Brain pericyte (primary cell): ENCODE measurements at places on chromosomes 5 and 9.

DNA sequence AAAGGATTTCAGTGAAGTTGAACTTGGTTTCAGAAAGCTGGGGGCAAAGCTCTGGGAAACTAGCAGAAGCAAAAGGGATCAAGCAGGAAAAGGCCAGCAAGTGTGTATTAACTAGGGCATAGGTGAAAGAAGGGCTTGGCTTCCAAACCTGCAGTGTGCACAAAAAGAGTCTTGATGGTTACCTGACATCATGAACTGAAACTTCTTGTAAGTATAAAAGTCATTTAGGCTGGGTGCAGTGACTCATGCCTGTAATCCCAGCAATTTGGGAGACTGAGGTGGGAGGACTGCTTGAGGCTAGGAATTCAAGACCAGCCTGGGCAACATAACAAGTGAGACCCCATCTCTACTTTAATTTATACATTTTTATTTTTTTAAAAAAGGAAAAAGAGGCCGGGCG is 216.4 kb downstream of the EPB41L4A start:
- DNase-seq = no peak

- DNase-seq = no peak
These were observed 71.0 kb upstream of the IL7R start for GRCh38 chr5:35785601-35786085.

- no peak for DNase-seq
These were observed 17.9 kb upstream of the DAPK1 start for GRCh38 chr9:87479801-87480201.

GRCh38 chr5:134430001-134430569 is 18.4 kb upstream of the CDKN2AIPNL start:
- no peak for DNase-seq

DNA sequence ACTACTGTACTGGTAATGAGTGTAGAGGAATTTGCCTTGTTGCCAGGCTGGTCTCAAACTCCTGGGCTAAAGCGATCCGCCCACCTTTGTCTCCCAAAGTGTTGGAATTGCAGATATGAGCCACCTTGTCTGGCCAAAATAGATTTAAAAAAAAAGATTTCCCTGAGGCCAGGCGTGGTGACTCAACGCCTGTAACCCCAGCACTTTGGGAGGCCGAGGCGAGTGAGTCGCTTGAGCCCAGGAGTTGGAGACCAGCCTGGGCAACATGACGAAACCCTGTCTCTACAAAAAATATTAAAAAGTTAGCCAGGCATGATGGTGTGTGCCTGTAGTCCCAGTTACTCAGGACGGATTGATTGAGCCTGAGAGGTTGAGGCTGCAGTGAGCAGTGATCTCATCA is 62.5 kb downstream of the IPO11 start:
- DNase-seq = no peak

- no peak for DNase-seq
These were observed 395.1 kb downstream of the ARHGEF28 start for GRCh38 chr5:74021126-74021525.

DNA sequence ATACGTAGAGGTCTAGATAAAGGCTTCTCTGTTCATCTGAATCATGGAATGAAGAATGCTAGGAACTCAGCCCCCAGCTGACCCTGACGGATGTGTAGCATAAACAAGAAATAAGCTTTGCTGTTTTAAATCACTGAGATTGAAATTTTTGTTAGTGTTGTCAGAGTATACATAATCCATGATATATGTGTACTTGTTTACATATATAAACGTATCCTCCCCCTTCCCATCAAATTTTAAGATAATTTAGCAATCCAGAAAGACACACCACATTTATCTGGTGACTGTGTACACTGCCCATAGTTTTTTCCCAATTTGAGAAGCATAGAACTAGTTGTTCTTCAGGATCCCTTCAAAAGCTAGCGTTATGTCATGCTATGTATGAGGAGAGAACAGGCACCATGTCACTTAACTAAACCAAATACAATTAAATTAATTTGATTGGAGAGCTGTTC is 80.8 kb upstream of the OSMR start:
- DNase-seq = no peak

GRCh38 chr5:176447591-176447977 is 601 bp upstream of the FAF2 start:
- DNase-seq = no peak

GRCh38 chr5:76177978-76178377 is 94.8 kb downstream of the SV2C start:
- DNase-seq = no peak

GRCh38 chr9:19946441-19947109 is 157.7 kb upstream of the SLC24A2 start:
- DNase-seq = no peak
